Activated CD4-positive, alpha-beta T cell treated with anti-CD3 and anti-CD28 coated beads, Interleukin-2, amount 10 ng/mL, durations not matched to agents 24 days and 14 days (primary cell): ENCODE measurements at places on chromosomes 11 and 22. TPM values are rescaled to one million over a fixed set of nuclear protein-coding genes. Genes with fewer than 3 reads are reported as not detected.

GRCh38 chr22:24555165-24556039 is at the start of gene SNRPD3:
Gene SNRPD3, plus strand, starts transcription at chr22:24555999. Its CDS starts 1,676 bp downstream, at chr22:24557675.
- peaks cover 47% of the 10 kb centered on the region for H3K36me3 ChIP-seq
- peak within 1 kb of the TSS; percentile 99 for H3K4me3 ChIP-seq
- DNase-seq = peak; percentile 99
- peaks cover 50% of the 10 kb centered on the region for H3K4me1 ChIP-seq
- H3K27me3 ChIP-seq = no peaks in the 10 kb centered on the region

GRCh38 chr22:31125521-31126117 is 2.9 kb downstream of the INPP5J start:
- H3K27me3 ChIP-seq = no peaks in the 10 kb centered on the region
- no peak for DNase-seq
- H3K27ac ChIP-seq = no peak overlapping the region
- no peaks in the 10 kb centered on the region for H3K36me3 ChIP-seq
- H3K4me1 ChIP-seq = peaks cover 3% of the 10 kb centered on the region

DNA sequence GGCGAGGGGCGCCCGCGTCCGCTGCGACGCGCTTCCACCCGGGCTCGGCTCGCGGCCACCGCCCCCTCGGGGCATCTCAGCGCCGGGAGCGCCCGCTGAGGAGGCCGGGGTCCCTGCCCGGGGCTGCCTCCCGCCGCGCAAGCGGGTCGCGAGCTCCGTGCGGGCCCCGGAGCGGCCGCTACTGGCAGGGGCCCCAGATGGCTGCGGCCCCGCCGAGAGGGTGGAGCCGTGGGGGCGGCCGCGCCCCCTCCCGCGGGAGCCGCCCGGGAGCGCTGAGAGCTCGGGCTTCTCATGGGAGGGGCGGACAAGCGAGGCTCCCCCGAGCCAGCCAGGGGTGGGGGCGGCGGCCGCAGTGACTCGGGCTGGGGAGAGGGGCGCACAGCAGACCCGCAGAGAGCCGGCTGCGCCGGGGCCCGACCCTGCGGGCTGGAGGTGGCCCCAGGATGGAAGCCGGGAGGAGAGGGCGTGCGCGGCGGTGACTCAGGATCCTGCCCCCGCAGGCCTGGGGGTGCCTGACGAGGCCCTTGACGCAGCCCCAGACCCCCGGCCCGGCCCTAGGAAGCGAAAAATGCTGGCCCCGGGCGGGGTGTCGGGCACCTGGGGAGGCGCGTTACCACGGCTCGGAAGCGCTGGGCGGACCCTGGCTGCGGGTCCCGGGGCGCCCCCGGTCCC is 603 bp upstream of the ZFTA start:
- no peak overlapping the region for H3K27ac ChIP-seq
- H3K36me3 ChIP-seq = no peaks in the 10 kb centered on the region
- peaks cover 37% of the 10 kb centered on the region for H3K27me3 ChIP-seq
- peak; percentile 80 for DNase-seq

- DNase-seq = no peak
- H3K27me3 ChIP-seq = peaks cover 31% of the 10 kb centered on the region
- peaks cover 3% of the 10 kb centered on the region for H3K36me3 ChIP-seq
- no peak overlapping the region for H3K27ac ChIP-seq
- peak overlapping the region; percentile 82 for H3K4me3 ChIP-seq
- peaks cover 6% of the 10 kb centered on the region for H3K4me1 ChIP-seq
These were observed 1.0 kb downstream of the RIC3 start for GRCh38 chr11:8167796-8168195.

GRCh38 chr11:80649186-80649585 is 1208.4 kb upstream of the TENM4 start:
- DNase-seq = no peak
- no peak overlapping the region for H3K27ac ChIP-seq
- no peaks in the 10 kb centered on the region for H3K27me3 ChIP-seq
- no peaks in the 10 kb centered on the region for H3K36me3 ChIP-seq
- no peaks in the 10 kb centered on the region for H3K4me1 ChIP-seq

GRCh38 chr11:101915791-101916291 is 481 bp downstream of the ANGPTL5 start:
- H3K27ac ChIP-seq = peak overlapping the region; percentile 86
- DNase-seq = no peak
- no peaks in the 10 kb centered on the region for H3K27me3 ChIP-seq
- H3K4me3 ChIP-seq = peak overlapping the region; percentile 91
- H3K4me1 ChIP-seq = peaks cover 10% of the 10 kb centered on the region

GRCh38 chr11:75241906-75242644 is 1.5 kb downstream of the TPBGL start:
- no peak for DNase-seq
- peak overlapping the region; percentile 79 for H3K4me3 ChIP-seq
- H3K27me3 ChIP-seq = peaks cover 55% of the 10 kb centered on the region
- H3K4me1 ChIP-seq = peaks cover 6% of the 10 kb centered on the region

APOL1 gene
- total RNA-seq = 36.2 and 37.3 TPM in 2 replicates

USH1C gene
- not detected in 2 replicates for total RNA-seq

LMO2 gene
- not detected in 2 replicates for total RNA-seq

PIH1D2 gene
- total RNA-seq = 0.21 and 0.59 TPM in 2 replicates
